ENCODE measurements at places on chromosomes 2 and 18.

DNA sequence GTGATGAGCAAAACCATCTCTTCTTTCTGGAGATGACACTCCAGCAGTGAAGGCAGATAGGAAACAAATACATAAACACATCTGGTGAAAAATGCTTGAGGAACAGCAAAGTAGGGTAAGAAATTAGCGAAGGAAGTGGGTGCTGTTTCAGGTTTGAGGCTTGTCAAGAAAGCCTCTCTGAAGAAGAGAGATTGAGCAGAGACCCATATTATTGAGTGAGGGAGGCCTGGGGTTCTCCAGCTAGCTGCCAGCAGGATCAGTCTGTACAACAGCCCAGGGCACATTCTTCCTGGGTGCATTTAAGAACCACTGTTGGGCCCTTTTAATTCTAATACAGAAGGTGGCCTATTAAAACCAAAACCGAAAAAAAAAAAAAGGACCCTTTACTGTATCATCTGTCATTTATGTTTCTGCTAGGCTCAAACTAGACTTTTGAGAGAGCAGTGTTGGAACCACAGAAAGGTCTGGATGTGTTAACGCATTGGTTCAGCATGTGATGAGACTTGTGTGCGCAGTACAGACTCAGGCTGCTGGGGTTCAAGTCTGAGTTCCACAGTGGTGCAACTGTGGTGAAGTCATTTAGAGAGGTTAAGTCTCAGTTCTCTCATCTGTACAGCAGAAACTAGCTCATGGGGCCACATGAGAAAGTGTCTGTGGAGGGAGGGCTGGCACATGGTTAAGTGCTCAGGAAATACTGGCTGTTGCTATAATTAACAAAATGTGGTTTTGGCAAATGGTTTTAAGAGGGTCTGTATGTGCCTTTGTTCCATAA lies 28.9 kb downstream of the MGAT5 start:
- DNase-seq = no peak

DNA sequence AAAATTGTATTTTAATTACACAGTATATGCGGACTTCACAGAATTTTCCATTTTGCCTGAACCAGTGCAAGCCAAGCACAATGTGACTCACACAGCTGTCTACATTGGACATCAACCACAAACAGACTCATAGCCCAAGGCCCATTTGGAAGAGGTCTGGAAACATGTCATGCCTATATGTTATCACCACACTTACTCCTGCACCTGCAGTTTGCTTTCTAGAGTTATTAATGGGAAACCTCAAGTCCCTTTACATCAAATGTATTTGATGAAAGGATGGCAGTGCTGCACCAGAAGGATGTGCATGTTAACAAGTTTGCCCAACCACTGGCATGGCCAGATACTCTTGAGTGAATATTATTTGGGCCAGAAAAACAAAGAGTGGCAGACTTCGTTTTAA lies 548.9 kb upstream of the CDH2 start:
- DNase-seq = no peak

GRCh38 chr2:74417197-74417596 lies 4.2 kb downstream of the C2orf81 start:
- DNase-seq = no peak

GRCh38 chr2:197196541-197197180 lies 113.9 kb downstream of the ANKRD44 start:
- no peak for DNase-seq
